ENCODE measurements at places on chromosomes 11 and 22.

GRCh38 chr11:70071996-70072395 lies 6.1 kb upstream of the ANO1 start:
- no peak for DNase-seq

DNA sequence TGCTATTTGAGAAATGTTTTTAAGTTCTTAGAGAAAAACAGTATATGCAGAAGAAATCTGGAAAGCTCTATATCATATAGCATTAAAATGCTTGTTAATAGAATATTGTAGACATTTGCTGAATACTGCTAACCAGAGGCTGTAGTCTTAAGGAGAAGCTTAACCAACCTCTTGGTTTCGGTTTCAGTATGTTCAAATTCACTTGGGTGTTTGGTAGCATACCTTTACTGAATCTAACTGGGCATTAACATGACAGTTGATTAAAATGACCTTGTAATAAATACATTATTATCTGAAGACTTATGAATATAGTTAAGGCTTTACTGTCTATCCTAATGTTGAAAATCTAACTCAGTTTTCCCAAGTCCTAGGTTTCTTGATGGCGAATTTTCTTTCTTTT lies 5.4 kb downstream of the PCF11 start:
- no peak for DNase-seq

DNA sequence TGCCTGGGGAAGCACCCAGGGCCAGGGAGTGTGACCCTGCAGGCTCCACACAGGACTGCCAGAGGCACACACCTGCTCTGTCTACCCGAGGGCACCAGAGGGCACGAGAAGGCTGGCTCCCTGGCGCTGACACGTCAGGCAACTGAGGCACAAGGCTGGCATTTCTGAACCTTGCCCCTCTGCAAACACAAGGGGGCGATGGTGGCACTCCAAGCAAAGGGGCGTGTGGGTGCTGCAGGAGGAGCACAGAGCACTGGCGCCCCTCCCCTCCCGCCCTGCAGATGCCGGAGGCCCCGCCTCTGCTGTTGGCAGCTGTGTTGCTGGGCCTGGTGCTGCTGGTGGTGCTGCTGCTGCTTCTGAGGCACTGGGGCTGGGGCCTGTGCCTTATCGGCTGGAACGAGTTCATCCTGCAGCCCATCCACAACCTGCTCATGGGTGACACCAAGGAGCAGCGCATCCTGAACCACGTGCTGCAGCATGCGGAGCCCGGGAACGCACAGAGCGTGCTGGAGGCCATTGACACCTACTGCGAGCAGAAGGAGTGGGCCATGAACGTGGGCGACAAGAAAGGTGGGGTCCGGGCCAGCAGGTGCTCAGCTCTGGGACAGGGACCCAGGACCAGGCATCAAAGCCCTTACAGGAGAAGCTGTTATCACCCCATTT lies 20.8 kb upstream of the TXNRD2 start:
- peak; percentile 41 for DNase-seq

- no peak for DNase-seq
These were observed 260.2 kb upstream of the ISX start for GRCh38 chr22:34805771-34806170.

DNA sequence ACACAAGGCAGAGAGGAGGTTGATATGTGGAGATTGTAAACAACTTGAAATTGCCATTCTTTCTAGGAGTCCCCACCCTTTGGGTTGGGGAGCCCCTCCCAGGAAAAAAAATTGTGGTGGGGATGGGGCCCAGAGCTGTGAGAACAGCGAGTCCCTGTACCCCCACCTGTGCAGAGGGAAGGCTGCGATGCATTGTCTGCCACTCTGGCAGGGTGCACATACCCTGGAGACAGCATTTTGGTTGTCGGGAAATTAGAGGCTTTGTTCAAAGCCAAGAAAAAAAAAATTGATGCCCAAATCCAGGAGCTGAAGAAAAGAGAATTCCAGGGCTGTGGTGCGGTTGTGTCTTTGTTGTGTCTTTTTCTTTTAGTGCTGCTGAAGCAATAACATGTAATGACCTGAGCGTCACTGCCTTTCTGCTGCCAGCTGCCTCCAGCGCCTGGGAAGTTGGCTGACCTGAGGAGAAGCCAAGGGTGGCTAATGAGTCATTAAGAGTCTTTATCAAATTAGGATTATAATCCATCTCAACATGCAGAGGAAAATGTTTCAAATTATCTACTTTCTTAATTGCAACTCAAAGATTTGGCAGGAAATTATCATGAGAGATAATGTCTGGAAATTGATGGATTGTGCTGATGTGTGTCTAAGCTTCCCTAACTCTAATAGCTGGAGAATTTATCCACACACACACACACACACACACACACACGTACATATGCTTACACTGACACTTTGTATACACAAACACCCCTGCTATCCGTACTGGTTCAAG lies 8.0 kb upstream of the PKNOX2 start:
- DNase-seq = no peak

GRCh38 chr11:126996036-126996804 lies 4.3 kb downstream of the KIRREL3 start:
- DNase-seq = no peak

DNA sequence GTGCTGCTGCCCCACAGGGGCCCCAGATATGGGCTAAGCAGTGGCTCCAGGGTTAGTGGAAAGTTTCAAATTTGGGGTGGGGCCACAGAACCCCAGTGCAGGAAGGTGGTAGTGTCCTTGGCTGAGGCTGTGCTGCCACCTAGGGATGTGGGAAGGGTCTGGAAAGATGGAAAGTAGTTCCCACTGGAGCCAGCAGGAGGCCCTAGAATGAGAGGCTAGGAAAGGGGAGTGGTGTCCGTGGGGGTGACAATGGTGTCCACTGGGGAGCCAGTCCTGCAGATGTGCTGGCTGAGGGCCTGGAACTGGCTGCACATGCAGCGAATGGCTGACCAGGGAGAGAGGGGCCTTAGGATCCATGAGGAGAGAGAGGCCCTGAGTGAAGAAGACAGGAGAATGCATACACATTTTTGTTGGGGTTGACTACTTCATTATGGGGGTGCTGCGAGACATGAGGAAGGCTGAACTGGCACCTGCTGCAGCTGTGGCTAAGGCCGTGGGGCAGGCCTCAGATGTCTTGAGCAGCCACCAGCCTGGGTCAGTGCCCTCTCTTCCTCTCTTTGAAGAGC lies 21.1 kb downstream of the RFPL3 start:
- DNase-seq = no peak

DNA sequence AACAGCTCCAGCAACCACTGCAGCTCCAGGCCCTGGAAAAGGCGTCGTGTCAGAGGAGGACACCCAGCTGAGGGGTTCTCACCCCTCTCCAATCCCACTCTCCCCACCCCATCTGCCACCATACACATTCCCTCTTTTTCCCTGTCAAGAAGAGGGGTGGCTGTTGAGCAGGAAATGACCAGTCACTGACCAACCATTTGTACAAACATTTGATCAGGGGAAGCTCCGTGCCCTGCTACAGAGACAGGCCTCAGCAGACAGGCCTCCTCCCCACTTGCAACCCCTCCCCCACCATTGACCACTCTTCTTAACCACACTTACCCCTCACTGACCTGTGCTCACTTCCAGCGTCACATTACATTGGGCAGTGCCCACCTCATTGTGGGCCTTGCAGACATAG lies 2.3 kb upstream of the VSIG2 start:
- no peak for DNase-seq

DNA sequence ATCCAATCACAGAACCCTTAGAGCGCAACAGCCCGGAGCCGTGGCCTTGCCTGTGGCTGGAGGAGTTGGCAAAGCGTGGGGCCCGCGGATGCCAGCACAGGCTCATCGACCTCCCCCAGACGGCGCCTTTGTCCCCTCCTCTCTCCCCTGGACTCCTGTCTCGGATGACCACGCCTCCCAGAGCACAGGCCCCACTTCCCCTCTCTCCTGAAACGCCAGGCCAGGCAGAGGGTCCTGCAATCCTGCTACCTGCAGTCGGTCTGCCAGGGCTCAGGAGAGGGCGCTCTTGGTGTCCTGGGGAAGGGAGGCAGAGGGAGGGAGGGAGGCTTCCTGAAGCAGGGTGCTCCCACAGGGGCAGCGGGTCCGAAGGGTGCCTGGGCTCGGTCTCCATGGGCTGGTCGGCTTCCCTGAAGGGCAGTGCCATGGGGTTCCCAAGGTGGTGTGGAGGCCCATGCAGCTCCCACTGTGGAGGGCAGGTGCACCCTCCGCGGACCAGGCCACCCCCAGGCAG lies 16.6 kb upstream of the TTLL12 start:
- no peak for DNase-seq

DNA sequence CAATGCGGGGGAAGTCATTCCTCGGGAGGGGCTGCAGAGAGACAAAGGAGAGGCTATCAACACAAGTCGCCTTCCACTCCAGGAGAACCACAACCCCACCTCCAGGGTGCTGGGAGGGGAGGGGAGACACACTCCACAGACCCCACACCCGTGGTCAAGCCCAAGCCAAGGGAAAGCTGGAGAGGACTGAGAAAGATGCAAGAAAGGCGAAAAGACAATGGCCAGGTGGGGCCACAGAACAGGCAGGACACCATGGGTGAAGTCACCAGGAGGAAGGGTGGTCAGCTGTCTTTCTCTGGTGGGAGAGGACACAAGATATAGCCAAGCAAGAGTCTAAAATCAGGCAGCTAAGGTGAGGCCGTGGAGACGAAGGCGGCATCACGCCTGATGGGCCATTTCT lies 16.0 kb downstream of the HDHD5 start:
- no peak for DNase-seq

DNA sequence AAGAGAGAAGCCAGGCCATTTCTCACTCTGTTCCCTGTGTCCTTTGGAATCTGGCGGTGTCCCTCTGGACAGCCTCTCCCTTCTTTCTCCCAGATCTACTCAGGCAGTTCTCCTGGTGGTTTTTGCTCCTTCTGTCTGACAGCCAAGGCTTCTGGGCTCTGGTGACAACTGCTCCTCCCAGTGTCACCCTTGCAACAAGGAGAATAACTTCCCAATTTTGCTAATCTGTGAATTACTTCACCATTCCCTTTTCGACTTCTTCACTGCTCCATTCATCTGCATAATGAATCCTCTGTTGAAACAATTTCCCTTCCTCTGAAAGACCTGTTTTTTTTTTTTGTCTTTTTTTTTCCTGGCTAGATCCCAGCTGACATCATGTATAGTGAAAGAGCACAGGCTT lies 56.3 kb upstream of the PDE3B start:
- DNase-seq = no peak

DNA sequence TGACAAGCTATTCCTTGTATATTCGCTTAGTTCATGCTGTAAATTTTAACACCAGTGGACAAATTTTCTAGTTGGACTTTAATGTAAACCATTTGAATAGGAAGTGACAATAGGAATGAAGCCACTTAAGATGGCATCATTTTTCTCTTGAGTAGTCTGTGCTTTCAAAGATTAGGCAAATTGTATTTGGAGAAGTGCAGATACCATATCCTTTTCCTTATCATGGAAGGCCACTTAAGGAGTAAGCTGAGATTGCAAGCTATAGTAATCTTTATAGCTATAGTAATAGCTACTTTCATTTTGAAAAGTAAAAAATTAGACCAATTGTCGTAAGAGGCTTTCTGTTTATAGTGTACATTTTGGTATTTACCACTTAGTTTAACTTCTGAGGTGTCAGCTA lies 12.8 kb downstream of the CAPRIN1 start:
- no peak for DNase-seq

DNA sequence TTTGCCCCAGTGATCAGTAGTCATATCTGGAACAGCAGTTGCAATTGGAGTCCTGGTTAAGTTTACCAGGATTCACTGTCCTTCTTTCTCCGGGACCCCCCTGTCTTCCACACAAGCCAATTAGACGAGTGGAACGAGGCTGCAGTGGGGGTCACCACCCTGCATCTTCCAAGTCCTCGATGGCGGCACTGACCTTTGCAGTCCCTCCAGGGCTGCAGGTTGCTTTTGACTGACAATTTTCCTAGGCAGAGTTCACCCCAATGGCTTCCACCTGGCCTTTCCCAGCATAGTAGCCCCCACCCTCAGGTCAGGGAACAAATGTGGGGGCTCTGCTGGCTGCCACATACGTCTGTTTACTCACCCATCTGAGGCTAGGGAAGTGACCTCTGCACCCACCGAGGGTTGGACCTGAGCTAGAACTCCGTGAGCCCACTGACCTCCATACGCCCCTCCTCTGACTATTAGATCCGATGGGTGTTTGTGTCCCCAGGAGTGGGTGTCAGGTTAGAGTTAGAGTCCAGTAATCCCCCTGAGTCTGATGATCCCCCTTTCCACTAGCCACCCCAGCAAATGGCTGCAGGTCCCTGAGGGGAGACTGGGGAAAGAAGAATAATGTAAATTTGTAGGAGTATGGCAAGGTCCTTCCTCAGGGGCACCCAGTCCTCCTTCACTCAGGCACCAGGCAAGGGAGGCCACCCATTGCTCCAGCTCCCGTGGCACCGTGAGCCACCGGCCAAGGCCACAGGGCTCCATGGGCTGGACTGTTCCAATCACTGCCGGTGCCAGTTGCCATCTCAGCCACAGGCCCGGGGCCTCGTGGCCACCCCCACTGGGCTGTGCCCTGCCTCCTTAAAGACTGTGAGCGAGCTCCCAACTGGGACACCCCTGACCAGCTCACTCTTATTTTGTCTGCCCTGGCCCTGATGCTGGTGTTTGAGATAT lies 5.5 kb downstream of the C11orf21 start:
- DNase-seq = no peak

DNA sequence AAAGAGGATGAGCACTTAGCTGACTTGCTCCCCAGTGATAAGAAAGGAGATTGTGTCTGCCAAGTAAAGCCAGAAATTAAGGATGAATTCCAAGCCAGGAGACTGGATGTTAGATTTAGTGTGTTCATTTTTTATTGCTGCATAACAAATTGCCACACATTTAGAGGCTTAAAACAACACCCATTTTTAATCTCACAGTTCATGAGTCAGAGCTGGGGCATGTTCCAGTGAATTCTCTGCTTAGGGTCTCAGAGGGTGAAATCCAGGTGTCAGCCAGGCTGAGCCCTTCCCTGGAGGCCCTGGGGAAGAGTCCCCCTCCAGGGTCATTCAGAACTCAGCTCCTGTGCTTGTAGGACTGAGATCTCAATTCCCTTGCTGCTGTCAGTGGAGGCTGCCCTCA lies 352.8 kb downstream of the BUD13 start:
- no peak for DNase-seq

DNA sequence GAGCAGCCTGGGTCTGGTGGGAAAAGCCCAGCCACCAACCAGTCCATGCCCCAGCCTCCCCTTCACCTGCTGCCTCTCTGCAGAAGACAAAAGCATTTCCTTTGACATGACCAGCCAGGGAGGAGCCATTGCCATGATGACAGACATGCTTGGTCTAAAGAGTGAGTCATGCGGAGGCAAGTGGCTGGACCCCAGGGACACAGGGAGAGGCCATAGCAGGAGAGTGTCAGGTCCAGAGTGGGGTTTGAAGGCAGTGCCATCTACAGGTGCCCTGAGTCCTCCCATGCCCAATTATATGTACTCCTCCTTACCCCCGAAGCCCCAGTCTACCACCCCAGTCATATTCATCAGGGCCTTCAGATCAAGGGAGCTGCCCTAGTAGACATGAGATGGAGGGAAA lies 67.4 kb downstream of the SCN3B start:
- peak; percentile 9 for DNase-seq

DNA sequence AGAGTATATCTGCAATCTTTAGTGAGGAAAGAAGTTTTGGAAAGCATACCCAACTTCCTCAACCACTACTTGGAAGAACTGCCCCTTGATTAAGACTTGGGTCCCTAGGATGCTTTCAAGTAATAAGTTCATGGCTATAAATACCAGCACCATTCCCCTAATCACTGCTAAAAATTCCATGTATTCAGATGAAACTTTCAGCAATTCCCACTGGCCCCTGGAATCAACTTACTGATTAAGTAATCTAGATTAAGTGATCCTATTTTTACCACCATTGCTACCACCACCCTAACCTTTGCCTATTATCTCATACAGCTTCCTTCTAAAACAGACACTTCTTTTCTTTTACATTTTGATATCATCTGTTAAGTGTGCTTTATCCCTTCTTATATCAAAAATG lies 10.5 kb downstream of the PICALM start:
- DNase-seq = no peak

Measured in LoVo (cell line).